Effector memory CD4-positive, alpha-beta T cell (primary cell): ENCODE measurements at places on chromosomes 5 and 9.

DNA sequence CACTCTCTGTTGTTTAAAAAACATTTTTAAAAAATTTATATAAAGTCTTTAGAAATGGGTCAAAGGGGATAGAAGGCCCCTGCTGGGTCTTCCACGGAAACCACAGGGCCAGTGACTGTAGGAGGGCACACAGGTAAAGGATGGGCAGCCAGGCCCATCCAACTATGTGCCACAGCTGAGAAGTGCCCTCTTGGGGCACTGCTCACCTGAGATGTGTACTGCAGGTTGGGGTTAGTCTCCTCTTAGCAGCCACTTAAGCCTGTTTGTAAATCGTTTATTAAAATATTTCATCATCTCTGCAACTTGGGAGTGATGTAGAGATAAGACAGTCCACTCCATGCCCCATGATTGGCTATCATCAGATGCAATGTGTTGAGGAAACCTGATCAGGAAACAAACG lies 222.4 kb downstream of the DIRAS2 start:
- no peak for DNase-seq

- no peak for DNase-seq
Observed at GRCh38 chr5:102603670-102604069, 104.9 kb upstream of the SLCO6A1 start.

GRCh38 chr5:15995341-15996052 lies 184.1 kb downstream of the MARCHF11 start:
- DNase-seq, result no peak

GRCh38 chr5:149452007-149452664 lies 73.0 kb upstream of the IL17B start:
- DNase-seq, result no peak

DNA sequence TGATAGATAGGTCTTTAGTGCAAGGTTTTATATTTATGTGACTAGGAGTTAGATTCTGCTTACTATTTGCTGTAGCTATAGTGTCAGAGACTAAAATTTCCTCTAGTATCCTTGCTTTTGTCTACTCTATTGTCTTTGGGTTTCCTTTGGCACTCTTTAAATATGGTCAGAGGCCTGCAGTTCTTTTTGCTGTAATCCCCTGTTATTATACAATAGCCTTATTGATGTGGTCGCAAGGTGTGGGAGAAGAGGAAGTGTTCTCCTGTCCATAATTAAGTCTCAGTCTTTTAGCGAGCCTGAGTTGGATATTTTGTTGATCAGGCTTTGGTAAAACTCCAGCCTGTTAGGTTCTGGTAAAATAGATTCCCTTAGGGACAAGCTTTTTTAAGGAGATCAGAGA lies 34.9 kb downstream of the LURAP1L start:
- DNase-seq, result no peak

DNA sequence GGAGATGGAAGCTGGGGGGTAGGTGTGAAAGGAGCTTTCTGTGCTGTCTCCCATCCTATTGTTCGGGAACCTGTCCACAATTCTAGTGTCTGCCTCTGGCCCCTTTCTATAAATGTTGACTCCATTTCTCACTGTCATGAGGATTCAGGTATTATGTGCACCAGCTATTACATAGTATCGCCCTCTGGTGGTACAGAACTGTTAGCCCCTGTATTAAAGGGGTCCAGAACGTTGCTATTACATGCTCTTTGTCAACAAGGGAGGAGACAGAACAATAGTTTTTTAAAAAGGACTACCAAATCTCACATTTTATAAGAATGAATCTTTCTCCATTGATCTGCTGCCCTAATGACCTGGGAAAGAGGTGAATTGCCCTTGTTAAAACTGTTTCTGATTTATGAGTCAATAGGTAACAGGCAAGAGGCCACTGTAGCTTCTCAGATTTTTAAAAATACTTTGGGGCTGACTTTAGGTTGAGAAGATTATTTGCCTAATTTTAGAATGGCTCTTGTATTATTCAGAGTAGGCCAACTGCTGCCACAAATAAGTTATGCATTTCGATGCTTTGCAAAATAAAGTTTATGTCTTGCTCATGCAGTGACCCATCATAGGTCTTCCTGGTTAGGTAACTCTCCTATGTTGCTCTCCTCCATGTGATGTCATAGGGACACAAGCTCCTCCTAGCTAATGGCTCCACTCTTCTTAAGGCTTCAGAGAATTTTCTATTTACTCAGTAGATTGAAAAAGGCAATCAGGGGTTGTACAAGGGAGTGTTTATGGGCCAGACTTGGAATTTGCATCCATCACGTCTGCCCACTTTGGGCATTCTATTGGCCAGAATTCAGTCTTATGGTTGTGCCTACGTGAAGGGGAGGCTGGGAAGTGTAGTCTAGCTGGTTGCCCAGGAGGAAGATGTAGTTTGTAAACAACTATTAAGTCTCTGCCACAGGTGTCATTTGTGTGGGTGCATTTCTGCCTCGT lies 20.8 kb downstream of the DCANP1 start:
- DNase-seq, result no peak

GRCh38 chr9:89178830-89179539 lies 367 bp upstream of the SHC3 start:
- no peak for DNase-seq

DNA sequence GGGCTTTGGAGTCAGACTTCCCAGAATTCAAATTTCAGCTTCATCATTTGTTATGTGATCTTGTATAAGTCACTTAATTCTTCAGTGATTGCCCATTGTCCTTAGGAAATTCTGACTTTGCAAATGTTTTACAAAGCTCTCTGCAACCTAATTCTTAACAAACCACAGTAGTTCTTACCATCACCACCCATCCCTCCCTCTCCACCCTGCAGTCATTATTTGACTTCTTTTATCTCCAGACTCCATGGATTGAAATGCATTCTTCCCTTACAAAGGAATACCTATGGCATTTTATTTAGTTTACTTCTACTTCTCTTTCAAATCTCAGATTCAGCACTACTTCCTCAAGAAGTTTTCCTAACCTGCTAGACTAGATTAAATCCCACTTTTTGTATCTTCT lies 23.1 kb downstream of the SHLD3 start:
- no peak for DNase-seq

DNA sequence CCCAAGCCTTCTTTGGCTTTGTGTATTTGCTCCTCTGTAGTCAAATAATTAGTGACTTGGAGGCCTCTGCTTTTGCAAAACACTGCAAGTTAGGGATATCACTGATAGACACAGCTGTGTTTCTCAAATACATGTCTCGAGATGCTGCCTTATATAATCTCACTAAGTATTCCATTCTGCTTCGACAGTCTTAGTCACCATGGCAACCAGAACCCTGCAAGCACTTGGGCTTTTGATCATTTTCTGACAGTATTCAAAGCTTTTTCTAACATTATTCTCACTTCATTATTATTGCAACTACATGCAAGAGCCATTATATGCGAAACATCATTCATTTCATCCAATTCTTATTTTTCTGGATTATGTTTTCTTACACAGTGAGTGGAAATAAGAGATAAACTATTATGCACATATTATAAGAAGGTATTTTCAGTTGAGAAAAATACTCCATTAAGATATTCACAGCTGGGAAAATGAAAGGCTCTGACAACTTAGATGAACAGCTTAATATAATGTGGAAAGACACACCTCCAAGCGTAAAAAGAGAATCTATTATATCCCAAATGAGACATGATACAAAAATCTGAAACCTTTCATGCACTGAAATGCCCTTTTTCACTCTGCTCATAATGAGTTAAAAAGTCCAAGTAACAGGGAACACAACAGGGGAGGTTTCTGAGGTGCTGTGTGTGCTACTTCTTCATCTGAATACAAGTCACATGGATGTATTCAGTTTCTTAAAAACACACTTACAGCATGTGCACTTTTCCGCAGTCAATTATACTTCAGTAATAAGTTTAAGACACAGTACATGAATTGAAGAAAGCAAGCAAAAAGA lies 93.9 kb downstream of the SCAI start:
- no peak for DNase-seq

GRCh38 chr9:79945016-79945415 lies 373.3 kb downstream of the TLE4 start:
- no peak for DNase-seq

- no peak for DNase-seq
Observed at GRCh38 chr5:8394965-8395364, 526.0 kb downstream of the MTRR start.

GRCh38 chr5:180171568-180172094 lies 37.4 kb downstream of the RASGEF1C start:
- no peak for DNase-seq

DNA sequence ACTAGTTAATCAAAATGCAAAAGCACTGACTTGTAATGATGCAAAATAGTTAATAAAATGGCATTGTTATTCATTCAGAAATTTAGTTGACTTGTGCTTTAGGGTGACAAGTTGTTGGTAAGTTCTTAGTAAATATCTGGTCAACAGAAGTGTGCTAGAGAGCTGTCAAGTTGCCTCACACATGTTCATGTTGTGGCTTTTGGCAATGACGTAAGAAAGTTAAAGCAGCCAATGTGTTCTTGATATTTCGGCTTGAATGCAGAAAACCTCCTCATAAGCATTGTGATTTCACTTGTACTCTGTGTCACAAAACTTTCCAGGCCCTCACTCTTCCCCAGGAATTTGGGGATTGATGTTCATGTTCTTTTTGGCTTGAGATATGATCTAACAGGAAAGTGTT lies 626.7 kb downstream of the PRR16 start:
- DNase-seq, result no peak

- DNase-seq, result no peak
Observed at GRCh38 chr9:114336699-114337395, 7.2 kb downstream of the ORM2 start.

DNA sequence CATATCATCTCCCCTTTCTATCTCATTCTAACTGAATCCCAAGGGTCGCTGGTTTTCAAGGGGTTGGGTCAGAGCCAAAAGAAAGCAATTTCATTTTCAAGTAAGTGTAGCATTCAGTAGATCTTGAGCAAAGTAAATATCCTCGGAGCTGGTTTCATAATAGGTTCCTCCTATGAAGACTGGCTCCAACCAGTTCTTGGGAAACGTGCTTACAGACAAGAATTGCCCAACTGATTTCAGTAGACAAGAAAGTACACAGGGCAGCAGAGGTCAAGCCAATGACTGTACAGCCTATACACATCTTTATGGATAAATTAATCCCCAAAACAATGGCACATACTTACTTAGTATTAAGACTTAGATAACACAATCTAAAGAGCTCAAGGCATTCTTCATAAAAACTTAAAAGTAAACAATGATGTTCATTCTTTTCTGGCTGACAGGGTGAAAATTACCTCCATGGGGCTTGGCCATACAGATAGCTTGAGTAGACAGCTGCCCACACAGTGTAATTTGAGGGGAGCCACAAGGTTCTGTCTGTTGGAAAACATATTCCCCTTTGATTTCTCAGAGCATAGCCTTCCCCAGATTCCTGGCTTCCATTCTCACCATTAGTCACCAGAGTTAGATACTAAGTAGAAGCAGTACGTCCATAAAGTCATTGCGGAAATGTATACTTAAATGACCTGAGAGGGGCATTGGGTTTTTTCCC lies 163.9 kb downstream of the ARRDC3 start:
- no peak for DNase-seq

DNA sequence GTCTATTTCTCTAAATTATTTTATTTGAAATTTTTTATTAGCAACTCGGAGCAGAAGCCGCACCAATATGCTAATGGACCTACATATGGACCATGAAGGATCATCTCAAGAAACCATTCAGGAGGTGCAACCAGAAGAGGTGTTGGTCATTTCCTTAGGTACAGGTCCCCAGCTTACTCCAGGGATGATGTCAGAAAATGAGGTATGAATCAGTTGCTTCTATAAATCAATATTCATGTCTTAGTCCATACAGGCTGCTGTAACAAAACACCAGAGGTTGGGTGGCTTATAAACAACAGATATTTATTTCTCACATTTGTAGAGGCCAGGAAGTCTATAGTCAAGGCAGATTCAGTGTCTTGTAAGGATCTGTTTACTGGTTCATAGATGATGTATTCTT lies 50.8 kb downstream of the GAPVD1 start:
- no peak for DNase-seq

DNA sequence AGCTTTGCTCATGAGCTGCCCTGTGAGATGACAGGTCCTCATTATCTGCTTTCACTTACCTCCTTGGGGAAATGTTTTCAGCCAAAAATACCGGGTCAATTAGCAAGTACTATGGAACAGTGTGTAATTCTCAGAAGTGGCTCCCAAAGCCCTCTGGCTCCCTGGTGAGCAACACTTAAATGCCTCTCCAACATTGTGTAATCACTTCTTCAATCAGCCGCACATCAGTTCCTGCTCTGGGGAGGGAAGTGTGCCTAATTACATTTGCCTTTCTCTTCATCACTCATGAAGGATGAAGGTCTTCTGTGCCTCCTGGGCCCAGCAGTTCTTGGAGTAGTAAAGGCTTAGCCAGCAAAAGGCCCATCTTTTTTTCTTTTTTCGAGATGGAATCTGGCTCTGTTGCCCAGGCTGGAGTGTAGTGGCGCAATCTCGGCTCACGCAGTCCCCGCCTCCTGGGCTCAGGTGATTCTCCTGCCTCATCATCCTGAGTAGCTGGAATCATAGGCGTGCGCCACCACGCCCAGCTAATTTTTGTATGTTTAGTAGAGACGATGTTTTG lies 23.1 kb downstream of the NIM1K start:
- DNase-seq, result no peak

DNA sequence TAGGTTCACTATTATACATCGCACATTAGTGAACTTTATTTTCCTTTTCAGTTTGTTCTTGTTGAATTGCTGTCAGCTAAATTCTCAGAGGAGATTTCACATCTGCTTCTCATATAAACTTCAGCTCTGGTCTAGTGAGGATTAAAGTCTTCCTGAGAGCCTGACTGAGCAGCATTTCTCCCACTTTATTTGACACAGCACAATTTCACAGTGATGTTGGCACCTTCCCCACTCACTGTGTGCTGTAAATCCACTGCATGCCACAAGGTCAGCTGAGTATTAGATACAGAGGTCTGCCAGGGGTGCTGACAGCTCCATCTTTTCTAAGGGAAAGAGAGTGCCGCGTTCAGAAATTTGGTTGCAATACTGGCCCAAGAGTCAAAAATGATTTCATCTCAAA lies 567.4 kb downstream of the PRR16 start:
- DNase-seq, result no peak

DNA sequence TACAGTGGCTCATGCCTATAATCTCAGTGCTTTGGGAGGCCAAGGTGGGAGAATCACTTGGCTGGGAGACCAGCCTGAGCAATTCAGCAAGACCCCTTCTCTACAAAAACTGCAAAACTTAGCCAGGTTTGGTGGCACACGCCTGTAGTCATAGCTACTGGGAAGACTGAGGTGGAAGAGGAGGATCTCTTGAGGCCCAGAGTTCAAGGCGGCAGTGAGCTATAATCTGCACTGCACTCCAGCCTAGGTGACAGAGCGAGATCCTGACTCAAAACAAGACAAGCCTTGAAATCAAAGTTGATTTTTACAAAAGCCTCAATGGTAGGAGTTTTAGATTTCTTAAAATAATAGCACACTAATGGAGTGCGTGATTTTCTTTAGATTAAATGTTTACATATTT lies 14.6 kb downstream of the UBE2D2 start:
- DNase-seq, result no peak

DNA sequence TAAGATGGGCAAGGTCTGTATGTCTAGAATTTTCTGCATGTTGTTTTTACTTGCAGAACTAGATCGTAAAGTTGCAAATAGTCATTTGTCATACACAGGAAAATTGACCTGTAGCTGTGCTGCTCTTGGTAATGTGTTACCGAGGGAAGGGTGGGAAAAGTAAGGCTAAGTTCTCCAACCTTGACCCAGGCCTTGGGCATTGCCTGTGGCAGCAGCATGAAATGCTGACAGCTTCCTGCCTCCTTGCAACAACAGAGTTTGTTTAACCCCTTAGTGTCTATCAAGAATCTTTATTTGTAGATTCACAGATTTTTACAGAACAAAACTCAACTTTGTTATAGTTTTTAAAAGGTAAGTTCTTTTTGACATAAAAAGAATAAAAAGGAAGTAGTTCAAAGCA lies 48.3 kb downstream of the ERCC6L2 start:
- DNase-seq, result no peak
